ENCODE measurements at places on chromosomes 6 and 20.

- peak; percentile 87 for DNase-seq
Observed at GRCh38 chr6:42390228-42390934, 61.3 kb downstream of the TRERF1 start.

DNA sequence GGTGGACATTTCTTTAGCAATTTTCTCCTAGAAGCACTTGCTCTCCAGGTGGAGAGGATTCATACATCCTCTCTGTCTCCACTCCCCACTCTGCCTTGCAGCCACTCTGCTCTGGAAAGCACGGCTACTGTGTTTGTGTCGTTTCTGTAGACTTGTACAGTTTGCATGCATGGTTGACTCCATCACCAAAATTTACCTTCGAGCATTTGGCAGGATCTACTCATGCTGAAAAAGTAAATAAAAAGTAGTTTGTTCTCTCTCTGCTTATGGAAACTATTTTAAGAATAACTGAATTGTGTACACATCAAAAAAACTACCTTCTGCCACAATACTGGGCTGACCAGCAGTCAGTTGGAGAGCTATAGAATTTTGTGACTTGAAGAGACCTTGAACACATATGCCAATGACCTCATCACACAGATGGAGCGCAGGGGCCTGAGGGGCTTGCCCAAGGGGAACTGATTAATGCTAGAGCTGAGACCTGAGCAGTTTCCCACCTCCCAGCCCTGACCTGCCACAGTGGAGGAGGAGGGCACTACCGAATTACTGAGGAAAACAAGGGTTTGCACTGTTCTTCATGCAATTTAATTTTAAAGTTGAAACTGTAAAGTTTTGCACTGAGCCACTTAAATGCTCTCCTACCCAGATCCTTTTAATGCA is 33.7 kb upstream of the FOXQ1 start:
- no peak for DNase-seq

GRCh38 chr6:26415791-26416190 is 13.7 kb downstream of the BTN3A1 start:
- no peak for DNase-seq

DNA sequence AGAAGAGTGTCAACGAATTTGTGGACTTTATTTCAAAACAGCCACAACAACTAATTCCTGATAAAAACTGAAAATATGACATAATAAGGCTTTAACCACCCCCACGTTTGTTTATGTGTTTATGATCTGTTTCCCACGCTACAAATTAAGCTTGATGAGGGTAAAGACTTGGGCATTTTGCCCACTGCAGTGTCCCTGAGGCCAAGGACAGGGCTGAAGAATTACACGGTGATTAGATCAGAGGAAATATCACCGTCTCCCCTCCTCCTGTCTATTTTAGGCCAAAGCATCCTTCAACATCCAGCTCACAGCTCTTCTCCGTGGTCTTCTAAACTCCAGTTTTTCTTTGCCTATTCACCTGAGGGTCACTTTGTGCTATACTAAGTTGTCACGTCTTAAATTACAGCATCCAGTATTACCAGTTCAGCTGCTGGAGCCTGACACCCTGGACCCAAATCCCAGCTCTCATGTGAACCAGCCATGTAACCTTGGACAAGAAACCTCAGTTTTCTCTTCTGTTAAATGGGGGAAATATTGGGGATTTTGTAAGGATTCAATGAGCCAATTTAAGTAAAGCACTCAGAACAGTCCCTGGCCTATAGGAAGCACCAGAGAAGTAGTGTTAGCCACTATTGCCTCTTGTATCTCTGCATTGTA is 15.2 kb upstream of the ARFGEF2 start:
- DNase-seq: no peak

- DNase-seq: no peak
Observed at GRCh38 chr6:11397622-11398450, 139.7 kb upstream of the TMEM170B start.

GRCh38 chr6:11346516-11346915 is 114.0 kb upstream of the NEDD9 start:
- DNase-seq: no peak

DNA sequence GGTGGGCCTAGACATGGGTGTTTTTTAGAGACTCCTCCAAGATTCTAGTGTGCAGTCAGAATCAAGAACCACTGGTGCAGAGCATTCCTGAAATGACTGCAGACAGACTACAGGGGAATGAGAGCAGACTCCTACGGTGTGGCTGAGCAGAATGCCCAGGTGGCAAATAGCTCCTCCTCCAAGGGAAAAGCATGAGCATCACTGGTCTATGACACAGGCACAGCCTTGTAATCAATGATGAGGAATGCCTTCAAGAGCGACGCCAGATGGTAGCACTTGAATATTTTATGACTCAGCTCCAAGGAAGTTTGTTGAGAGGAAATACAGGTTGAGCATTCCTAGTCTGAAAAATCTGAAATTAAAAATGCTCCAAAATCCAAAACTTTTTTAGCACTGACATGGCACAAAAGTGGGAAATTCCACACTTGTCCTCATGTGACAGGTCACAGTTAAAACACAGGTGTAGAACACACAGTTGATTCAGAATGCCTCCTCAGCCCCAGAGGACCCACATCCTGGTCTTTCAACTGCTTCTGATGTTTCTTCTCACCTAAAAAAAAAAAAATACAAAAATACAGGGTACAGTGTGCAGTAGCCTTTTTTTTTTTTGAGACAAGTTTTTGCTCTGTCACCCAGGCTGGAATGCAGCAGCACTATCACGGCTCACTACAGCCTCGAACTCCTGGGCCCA is 10.6 kb upstream of the FAM8A1 start:
- no peak for DNase-seq

GRCh38 chr20:46122071-46122470 is 4.0 kb downstream of the CD40 start:
- DNase-seq: no peak

DNA sequence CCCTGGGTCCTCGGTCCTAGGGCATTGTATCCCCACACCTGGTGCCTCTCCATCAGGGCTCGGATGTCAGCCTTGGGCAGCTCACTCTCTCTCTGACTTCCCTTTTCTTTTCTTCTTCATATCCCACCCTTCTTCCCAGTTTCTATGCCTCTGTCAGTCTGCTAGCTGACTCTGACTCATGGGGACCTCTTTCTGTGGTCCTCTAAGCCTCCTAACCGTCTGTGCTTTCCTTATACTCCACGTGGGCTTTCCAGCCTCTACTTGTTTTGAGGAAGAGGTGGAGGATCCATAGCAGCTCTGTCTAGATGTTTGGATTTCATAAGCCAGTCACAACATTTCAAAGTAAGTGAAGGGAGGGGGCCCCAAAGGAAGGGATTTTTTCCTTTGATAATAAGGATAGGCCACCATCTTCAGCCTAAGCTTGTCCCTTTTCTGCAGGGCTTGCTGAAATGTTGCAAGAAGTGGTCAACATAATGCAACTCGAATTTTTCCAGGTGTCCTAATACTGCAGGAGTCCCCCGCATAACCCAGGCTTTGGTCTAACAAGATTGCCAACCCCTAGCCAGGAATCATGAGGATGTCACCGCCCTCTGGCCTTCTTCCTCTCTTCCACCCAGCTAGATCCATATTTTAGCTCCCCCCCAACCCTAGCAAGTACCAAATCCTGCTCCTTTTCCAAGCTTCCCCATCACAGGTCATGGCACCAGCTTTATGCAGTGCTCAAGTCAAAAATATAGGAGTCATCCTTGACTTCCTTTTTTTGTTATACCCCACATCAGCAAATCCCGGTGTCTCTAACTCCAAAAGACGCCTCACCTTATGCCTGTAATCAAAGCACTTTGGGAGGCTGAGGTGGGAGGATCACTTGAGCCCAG is 8.7 kb upstream of the PLTP start:
- DNase-seq: no peak

- peak; percentile 33 for DNase-seq
Observed at GRCh38 chr6:43636308-43636659, 644 bp downstream of the MAD2L1BP start.

DNA sequence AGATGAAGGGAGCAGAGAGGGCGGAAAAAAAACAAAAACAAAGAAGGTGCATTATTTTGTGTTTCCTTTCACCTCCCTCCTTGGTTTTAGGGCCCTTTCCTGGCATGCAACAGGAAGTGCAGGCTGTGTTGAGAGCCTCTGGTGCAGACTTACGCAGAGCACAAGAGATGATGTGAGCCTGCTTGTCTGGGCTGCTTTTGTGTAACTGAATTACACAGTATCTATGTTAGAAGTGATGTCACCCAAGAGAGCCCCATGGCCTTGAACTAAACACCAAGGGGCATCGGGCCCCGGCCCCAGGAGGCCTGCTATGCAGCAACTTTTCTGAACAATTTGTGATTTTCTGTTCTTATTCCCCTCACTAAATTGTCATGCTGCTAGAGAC is 25.5 kb downstream of the GNAS start:
- no peak for DNase-seq

GRCh38 chr6:168238159-168238909 is 81.2 kb downstream of the DACT2 start:
- no peak for DNase-seq

All from CD4-positive, alpha-beta T cell (primary cell).